Activated CD4-positive, alpha-beta T cell treated with anti-CD3 and anti-CD28 coated beads, Interleukin-2, amount 50 U/mL, for 24 hours (primary cell): ENCODE measurements at places on chromosomes 7 and 10.

- no peak for DNase-seq
These were observed 138.8 kb upstream of the TCERG1L start for GRCh38 chr10:131450216-131450765.

- no peak for DNase-seq
These were observed 59.9 kb upstream of the COL13A1 start for GRCh38 chr10:69741671-69742355.

DNA sequence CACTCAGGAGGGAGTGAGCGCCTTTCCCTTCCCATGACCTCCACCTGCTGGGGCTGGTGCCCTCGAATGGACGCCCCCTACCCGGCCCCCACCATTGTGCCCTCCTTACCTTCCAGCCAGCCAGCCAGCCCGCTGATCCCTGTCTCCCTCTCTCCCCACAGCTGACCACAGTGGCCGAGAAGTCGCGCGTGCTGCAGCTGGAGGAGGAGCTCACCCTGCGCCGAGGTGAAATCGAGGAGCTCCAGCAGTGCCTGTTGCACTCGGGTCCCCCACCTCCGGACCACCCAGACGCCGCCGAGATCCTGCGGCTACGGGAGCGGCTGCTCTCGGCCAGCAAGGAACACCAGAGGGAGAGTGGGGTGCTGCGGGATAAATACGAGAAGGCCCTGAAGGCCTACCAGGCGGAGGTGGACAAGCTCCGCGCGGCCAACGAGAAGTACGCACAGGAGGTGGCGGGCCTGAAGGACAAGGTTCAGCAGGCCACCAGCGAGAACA, 77.9 kb upstream of the GTF2IRD1 start:
- no peak for DNase-seq

GRCh38 chr10:15605740-15606369, 113.9 kb downstream of the ITGA8 start:
- DNase-seq = no peak

DNA sequence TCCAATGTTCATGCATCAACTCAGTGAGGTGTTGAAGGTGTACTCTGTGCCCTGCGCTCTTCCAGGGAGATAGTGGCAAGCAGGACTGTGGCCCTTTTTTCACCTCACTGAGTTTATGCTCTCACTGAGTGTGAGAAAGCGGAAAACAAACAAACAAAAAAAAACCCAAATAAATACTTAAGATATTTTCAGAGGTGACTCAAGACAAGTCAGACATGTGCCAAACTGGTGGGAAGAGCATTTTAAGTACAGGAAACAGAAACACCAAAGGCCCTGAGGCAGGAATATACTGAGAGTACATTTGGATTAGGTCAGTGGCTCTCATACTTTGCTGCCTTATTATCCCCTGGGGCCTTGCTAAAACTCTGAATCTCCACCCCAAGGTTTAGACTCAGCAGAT, 111.9 kb upstream of the IGFBP3 start:
- DNase-seq = no peak

DNA sequence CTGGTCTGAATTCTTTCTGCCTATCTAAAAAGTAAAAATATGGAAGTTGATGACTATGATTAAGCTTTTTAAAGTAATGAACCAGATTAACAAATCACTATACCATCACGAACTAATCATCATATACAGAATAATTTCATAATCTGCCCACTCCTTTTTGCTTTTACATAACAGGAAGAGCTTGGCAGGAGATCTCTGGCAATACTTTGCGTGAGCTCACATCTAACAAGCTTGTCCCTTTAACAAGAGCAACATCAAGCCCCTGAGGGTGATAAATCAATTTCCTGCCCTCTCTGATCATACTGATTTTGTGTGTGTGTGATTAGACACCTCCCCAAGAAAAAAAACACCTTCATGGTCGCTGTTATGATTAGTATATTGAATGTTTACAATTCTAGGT, 143.5 kb upstream of the ASAH2 start:
- no peak for DNase-seq

GRCh38 chr7:114087653-114088469, 169.1 kb upstream of the PPP1R3A start:
- no peak for DNase-seq

- DNase-seq = no peak
These were observed 525.7 kb downstream of the KCNMA1 start for GRCh38 chr10:77111611-77112550.

DNA sequence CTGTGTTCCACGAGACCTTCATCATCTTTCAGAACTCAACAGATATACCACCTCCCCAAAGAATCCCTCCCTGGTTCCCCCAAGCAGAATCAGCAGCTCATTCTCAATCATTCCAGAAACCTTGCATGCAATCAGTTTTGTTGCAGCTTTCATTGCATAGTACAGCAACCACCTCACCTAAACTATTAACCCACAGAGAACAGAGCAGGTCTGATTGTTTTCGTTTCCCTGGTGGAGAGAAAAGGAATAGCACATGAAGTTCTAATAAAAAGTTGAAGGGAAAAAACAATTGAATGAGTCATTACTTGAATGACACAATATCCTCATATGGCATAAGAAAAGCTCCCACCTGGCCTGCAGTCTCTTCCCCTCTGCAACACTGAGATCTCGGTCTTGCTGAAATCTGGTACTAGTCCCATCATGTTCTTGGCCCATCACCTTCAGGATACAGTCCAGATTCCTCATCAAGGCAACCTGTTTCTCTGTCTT, 147.1 kb upstream of the GDF10 start:
- no peak for DNase-seq

DNA sequence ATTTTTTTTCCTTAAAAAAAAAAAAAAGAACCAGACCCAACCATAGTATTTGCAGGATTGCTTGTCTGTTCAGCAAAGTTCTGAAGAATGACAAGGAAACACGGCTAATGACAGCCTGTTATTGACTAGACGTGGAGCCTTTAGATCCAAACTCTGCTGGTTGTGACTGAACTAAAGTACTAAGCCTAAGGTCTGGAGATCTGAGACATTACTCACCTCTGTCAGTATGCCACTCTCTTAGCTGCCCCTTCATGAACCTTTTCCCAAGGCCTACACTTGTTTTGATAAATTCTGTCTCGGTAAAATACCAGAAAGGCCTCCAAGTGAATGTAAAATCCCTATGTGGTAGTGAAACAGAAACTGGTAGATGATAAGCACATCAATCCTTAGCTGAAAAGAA, 101.0 kb downstream of the CABCOCO1 start:
- DNase-seq = no peak

DNA sequence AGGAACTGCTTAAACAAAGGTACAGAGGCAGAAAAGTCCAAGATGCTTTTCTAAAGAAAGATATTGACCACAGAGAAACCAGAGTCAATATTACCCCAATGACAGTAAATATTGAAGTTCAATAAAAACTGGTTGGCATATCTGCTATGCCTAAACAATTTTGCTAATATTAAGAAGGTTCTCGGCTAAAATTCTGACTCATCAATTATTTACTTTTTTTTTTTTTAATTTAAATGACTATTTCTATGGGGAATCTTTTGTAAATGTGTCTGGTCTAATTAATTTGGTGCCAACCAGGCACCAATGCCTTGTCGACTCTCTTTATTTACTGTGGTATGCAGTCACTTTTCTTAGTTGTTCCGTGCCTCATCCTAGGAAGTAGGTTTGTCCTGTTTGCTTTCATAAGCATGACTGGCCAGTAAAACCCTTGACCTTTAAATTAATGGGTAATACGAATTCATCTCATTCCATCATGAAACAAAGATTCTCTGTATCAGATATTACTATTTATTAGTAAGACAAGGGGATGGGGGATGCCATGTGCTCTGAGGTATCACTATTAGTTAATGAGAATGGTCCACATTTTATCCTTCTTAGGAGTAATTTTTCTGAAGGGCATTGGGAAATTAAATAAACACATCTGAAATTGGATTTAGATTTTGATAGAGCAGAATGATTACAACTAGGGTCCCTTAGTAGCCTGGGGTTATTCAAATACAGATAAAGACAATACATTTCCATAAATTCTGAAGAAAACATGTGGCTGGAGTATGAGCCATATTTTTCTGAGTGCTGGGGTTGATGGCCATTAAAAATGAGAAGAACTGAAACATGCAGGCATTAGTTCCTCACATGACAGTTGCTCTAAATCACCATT, 154.4 kb downstream of the VTI1A start:
- no peak for DNase-seq

DNA sequence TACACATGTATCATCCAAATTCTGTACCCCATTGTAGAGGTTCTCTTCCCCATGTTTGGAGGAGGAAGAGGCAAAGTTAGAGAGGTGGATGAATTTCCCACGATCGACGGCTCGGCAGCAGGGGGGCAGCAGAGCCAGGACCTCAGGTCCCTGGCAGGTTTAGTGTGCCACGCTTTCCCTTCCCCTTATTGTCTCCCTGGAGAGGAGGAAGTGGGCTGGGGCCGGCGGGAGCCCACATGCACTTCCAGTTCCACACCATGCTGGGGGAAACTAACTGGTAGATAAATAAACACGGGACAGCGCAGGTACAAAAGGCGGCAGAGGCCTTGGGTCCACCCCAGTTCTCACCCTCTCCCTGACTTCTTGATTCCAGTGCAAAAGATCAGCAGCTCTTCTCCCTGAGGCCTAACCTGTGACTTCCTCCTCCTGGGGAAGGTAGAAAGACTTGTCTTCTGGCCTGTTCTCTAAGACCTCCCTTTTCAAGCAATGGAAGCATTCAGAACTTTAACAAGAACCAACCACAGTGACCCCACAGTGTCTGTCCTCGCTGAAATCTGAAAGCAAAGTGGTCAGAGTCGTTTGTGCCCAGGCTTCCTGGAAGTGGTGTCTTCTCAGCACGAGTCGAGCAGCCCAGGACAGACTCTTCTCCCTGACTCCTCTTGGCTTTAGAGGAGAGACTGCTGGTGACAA, 30.5 kb upstream of the SRGN start:
- DNase-seq = no peak

GRCh38 chr7:29454899-29455451, 108.7 kb upstream of the PRR15 start:
- no peak for DNase-seq

DNA sequence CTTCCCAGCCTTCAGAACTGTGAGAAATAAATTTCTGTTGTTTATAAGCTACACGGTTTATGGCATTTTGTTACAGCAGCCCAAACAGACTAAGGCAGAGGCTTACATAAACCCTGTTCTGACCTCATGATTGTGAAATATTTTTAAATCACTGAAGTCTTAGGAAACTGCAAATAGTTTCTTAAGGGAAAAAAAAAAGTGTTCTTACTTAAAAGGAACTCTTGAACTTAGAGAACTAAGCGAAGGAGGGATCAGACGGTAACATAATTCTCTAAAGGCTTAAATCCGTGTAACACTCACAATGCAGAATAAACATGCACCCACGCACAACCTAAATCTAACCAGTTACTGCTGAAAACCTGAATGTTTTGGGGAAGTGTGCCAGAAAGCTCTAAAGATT, 749.1 kb upstream of the LRRTM3 start:
- DNase-seq = no peak

DNA sequence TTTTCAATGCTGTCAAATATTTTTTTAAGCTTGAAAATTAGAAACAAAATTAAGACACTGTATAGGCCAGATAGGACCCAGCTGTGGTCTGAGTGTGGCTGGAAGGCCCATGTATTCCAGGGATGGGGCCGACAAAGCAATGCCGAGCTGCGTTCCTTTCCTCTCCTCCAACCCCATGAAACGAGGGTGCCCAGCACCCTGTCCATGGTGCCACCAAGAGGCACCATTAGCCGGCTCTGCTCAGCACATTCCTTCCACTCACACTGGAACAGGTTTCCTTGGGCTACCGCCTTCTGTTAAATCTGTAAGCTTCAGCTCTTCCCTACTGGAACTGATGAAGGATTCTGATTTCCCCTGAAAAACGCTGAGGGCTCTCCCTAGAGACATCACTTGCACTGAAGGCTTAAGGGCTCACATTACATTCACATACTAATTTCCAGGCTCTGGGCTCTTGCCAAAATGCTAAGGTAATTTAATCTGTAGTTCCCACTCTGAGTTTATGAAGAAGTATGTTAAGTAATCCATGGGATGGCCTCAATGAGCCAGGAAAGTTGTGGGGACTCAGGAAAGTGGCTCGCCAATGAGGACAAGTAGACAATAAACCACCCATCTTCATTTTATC, 73.7 kb upstream of the CAMK2B start:
- DNase-seq = no peak

GRCh38 chr7:63114371-63114985, 884.2 kb upstream of the ZNF722 start:
- DNase-seq = no peak

DNA sequence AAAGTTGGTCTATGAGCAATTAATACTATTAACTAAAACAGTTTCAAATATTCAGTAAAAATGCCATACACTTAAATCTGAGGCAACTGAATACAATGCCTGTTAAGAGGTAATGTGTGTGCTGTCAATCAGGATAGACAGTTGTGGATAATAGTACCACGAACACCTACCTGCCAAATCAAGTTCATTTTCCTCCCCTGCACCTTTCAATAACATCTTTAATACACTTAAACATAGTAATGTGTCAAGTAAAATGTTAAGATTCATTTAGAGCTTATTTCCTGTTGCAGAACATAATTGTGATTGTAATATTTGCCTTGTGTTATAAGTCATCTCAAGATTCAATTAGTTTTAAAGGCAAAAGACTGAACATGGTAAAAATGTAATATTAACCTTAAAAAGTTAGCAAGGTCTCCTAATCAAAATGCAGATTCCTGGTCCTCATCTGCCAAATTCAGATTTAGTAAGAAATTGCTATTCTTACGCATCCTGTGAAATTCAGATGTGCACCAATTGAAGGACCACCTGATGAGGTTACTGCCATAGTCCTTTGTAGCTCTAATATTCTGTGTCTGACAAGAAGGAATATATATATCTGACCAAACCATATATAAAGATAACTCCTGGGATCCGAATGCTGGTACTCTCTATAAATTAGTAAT, 37.1 kb downstream of the COL1A2 start:
- no peak for DNase-seq

DNA sequence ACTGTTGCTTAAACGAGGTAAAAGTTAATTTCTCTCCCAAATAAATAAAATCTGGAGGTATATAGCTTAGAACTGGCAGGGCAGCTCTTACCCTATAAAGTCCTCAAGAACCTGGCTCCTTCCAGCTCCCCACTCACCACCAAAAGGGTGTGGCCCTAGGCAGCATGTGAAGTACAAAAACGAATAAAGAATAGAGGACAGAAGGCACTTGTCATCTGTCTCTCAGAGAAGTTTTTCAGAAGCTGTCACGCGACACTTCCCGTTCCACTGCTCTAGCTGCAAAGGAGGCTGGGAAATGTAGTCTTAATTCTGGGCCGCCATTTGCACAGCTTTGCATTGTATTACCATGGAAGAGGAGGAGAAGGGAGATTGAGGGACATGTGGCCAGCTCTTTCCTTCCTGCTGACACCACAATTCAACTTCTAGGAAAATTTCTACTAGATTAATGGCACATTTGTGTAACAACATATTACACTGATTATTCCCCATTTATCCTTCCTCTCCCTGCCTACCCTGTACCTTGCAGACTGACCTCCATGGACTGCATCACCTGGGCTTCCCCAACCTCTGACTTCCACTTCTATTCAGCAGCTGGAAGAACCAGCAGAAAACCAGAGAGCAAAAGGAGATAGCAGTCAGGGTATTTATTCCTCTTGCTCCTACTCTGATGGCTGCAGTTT, 62.2 kb downstream of the CCDC71L start:
- peak; percentile 16 for DNase-seq
